ENCODE measurements at places on chromosomes 13 and 19. TPM values are rescaled to one million over a fixed set of nuclear protein-coding genes. Genes with fewer than 3 reads are reported as not detected.

The CBLC gene
- 96.1 TPM for total RNA-seq

The CLDND2 gene
- not detected for total RNA-seq

The ZNF616 gene
- total RNA-seq: 7.5 TPM

The ENOX1 gene
- total RNA-seq: 2.2 TPM

The C1QTNF9 gene
- total RNA-seq: not detected

The DAND5 gene
- total RNA-seq: not detected

The ZNF813 gene
- 3.7 TPM for total RNA-seq

The PRRG2 gene
- total RNA-seq: 22.7 TPM

The LHB gene
- not detected for total RNA-seq

The ZNF208 gene
- 1.8 TPM for total RNA-seq
